ENCODE measurements at places on chromosomes 7 and 10.
A peak's percentile ranks its signal among the peaks of the same experiment; 100 is the strongest.

DNA sequence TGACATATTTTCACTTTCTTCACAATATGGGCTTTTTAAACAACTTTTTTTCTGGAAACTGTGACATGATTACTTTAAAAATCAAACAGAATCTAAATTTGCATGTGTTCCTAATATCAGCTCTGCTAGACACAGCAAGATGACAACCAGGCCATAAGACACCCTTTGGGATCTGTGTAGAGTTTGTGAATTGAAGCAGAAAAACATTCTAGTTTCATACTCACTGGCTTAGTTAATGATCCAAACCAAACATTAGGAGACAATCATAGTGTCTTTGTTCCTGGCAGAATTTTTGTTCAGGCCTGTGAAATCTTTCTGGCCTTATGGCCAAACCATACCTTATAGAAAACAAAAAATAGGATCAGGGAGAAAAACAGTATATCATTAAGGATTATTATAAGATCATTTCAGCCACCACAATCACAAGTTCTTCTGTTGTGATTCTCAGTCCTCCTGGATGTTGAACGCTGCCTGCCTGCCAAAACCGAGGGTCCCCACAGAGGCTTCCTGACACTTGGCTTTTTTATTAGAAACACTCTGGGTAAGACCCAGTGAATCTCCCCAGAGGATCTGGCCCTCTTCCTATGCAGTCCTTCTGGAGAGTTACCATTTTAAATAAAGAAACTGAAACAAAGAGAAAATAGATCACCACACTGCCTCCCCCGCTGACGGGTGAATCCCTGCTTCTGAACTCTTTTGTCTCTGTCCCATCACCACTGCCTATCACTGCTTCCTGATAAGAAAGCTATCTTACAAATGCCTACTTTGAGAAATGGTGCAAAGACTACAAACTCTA is 79.2 kb upstream of the PPP1R3C start:
- no peak for DNase-seq

GRCh38 chr7:19269301-19269700 is 124.1 kb upstream of the FERD3L start:
- DNase-seq = no peak

- DNase-seq = no peak
Measured at GRCh38 chr7:131061818-131062217, 265.9 kb upstream of the MKLN1 start.

- no peak for DNase-seq
Measured at GRCh38 chr10:101397140-101397539, 43.2 kb downstream of the BTRC start.

DNA sequence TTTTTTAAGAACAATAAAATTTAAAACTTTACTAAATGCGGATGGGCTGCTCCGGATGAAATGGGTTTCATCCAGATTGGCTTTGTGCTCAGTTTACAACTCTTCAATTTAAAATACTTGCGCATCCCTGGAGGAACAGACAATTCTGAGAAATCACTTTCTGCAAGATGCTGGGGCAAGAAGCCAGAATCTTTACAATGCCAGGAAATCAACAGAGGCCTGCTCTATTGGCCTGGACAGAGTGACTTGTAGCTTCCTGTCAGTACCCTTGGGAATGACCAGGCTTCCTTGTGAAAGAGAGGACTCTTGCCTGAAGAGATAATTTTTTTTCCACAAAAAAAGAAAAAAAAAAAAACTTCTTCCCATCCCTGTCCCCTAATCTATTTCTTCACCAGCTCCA is 3.9 kb upstream of the FAM13C start:
- DNase-seq = no peak

GRCh38 chr10:43295436-43295835 is 28.6 kb upstream of the RASGEF1A start:
- DNase-seq = peak; percentile 29

DNA sequence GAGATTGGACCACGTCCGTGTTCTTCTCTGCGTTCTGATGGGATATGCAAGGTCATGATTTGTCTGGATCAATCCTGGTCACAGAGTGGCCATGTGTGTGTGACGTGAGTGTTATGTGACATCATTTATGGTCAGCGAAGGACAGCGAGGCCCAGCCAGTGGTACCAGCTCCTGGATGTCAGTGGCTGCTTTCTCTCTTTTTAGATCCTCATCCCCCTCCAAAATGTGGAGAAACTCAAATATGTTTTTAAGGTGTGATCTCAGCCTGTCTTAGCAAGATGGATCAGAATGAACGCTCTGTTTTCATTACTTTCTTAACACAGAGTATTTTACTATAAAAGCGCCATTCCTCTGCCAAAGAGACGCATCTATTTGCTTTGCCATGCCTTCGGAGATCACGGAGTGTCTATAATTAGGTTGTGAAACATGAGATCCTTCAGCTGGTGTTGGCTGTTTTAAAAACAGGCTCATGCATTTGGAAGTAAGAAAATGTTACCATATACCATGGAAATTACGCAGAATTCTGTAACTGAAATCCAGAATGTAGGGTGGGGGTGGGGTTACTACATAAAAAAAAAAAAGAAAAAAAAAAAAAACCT is 245.5 kb upstream of the TCERG1L start:
- DNase-seq = no peak

DNA sequence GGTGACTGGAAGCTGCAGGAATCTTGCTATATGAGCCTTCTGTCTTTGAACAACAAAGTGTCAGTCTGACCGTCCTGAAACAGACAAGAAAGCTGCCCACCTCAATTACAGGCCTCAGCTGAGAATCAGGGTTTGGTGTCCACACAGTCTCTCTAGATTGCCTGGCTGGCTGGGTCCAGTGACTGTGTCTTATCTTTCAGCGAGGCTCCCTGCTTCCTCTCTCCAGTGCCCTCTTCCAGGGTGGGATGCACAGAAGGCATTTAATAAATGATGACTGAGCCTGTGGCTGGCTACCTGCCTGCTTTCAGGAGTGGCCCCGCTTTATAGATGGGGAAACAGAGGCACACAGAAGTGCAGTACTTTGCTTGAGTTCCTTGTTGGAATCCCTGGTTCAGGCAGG is 27.4 kb downstream of the FGF8 start:
- no peak for DNase-seq

DNA sequence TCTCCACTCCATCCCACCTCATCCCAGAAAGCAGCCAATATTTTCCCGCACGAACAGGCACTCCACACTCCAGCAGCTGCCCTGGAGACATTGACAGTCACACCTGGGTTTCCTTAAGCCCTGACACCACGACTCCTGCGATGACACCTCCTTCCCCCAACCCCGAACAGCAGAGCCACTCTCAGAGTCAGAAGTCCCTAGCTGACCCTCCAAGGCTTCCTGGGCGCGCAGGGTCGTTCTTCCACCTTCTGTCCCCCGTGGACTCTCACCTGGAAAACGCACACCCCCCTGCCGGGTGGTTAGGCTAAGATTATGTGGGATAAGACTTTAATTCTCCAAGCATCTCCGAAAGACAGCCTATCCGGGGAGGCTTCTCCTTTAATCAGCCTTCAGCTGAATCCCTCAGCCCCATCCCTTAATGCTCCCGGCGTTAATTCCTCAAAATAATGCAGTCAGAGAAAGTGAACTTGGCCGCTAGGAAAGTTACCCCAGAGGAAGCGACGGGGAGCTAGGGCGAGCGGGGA is 1.1 kb downstream of the DENND11 start:
- DNase-seq = no peak

DNA sequence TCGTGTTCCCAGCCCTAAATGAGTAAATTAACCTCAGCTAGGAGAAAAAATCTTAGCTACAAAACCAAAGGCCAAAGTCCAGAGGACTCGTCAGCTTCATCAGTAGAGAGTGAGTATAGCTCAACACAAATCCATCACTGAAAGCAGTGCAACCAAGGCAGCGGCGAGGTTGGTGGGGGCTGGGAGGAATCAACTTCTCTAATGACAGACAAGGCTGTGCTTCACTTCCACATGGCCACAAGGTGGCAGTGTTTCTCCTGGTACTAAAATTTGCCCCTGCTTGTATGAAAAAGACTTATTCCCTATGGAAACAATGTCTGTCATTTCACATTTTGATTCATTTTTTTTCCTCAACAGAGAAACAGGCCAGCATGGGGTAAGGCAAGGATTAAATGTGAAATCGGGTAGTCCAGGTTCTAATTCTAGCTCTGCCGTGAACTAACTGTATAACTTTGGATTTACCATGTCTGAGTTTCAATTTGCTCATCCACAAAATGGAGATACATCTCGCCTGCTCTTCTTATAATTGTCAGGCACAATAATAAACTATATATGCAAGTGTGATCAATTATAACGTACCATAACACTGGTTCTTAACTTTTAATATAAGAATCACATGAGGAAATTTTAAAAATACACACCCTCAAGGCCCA is 39.3 kb downstream of the FAS start:
- peak; percentile 63 for DNase-seq

DNA sequence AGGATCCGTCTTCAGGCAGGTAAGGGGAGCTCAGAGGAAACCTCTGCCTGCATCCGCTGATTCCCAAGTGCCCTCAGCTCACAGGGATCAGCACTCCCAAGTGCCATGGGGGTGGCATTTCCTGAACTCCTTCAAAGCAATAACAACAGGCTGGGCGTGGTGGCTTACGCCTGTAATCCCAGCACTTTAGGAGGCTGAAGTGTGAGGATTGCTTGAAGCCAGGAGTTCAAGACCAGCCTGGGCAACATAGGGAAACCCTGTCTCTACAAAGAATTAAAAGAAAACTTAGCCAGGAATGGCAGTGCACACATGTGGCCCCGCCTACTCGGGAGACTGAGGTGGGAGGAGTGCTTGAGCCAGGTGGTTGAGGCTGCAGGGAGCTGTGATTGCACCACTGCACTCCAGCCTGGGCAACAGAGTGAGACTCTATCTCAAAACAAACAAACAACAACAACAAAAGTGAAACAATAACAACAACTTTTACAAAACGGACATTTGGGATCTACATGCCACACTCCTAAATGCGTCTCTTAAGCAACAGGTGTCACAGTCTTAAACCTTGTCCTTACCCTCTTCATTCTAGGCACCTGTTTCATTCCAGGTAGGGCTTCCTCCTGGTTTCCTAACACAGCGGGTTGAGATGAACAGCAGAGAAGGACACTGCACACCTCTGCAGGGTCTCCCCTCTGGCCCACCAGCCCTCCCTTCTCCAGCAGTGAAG is 73.8 kb downstream of the PAXIP1 start:
- DNase-seq = no peak

GRCh38 chr10:63681993-63682697 is 160.9 kb downstream of the REEP3 start:
- DNase-seq = no peak

DNA sequence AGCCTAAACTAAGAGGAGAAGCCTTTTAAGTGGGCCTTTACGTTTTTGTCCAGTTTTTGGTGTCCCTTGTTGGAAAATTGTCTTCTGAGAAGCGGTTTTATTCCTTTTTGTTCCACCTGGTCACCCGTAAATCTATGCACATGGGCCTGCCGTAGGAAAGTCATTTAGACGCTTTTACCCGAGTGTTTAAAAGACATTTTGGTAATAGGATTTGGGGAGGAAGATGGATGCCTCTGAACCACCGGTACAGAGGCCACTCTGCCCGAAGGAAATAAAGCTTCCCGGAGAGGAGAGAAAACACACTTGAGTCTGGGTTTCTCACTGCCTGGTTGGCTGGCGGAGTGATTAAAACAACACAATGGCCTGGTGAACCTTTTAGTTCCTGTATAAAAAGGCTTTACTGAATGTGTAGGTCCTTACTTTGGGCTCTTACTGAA is 760 bp downstream of the THNSL1 start:
- peak; percentile 30 for DNase-seq

GRCh38 chr10:23361665-23362064 is 17.1 kb upstream of the C10orf67 start:
- no peak for DNase-seq

DNA sequence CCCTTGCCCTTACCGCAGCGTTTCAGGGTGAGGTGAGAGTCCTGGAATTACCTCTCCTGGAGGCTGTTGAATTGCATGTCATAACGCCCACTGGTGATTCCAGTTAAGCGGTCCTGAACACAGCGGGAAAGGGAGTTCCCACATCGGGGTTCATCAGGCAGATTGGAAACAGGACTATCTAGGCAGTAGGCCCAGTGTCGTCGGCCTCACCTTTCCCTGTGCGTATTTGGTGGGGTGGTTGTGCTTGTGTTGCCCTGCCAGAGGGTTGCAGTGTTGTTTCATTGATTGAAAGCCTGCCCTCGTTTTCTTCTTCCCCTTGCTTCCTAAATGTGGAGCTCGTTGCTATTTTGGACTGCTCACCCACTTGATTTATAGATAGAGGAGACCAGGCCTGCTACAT is 10.6 kb upstream of the SUN1 start:
- no peak for DNase-seq

DNA sequence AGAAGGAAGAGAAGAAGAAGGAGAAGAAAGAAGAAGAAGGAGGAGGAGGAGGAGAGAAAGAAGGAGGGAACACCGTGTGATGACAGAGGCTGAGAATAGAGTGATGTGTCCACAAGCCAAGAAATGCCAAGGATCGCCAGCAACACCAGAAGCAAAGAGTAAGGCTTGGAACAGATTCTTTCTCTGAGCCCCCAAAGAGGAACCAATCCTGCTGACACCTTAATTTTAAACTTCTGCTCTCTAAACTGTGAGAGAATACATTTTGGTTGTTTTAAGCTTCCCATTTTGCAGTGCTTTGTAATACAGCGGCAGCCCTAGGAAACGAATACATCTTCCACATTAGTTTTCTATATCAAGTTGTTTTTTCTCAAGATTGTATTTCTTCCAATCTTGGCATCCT is 13.9 kb upstream of the WNT8B start:
- no peak for DNase-seq

DNA sequence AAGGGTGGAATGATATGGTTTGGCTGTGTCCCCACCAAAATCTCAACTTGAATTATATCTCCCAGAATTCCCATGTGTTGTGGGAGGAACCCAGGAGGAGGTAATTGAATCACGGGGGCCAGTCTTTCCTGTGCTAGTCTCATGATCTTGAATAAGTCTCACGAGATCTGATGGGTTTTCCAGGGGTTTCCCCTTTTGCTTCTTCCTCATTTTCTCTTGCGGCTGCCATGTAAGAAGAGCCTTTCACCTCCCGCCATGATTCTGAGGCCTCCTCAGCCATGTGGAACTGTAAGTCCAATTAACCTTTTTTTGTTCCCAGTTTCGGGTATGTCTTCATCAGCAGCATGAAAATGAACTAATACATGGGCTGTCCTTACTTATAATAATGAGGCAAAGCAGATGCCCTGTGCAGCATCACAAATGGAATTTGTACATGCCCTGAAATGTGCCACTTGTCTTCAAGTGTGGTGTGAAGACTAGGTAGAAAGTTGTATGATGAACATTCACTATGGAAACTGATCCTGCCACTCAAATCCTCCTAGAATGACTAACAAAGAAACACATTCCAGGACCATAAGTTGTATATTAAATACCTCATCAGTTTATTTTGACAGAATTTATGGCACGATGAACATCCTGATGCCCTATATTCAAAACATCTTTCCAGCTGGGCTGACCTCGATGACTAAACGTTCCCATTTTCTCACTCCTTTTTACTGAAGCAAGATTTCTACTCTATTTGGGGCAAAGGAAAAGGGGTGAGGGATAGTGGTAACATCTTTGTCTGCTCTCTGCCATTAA is 122.8 kb upstream of the CTTNBP2 start:
- no peak for DNase-seq
